ENCODE measurements at places on chromosomes 16 and 17.

- no peak for DNase-seq
These were observed 67.9 kb downstream of the TNRC6C start for GRCh38 chr17:78026381-78026780.

GRCh38 chr17:45973099-45973780, 25.8 kb upstream of the STH start:
- DNase-seq, result no peak

- peak; percentile 22 for DNase-seq
These were observed 65.0 kb downstream of the TBC1D16 start for GRCh38 chr17:79970576-79971068.

GRCh38 chr16:49271363-49271762, 10.3 kb downstream of the CBLN1 start:
- no peak for DNase-seq

DNA sequence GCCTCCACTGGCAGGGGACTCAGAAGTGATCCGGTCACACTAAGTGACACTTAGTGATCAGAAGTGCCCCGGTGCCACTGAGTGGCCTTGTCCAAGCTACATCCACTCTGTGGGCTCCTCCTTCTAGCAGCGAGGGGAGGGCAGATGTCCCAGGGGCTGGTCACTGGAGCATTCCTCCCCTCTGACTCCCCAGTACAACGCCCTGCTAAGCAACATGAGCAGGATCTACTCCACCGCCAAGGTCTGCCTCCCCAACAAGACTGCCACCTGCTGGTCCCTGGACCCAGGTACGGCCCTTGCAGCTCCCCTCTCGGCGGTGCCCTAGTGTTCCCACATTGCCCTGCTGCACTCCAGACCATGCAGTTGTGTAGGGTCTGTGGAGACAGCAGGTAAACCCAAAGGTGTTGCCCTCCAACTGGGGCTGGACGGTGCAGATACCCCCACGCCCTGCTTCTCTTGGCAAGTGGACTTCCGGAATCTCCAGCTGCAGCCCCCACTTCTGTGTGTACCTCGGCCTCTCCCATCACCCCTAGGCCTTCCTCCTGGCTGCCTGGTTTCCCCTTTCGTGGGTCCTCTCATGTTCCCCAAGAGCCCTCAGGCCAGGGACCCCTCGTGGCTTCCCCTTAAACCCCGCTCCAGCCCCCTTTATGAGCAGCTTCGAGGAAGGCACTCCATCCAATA, 2.1 kb downstream of the ACE start:
- peak; percentile 59 for DNase-seq

DNA sequence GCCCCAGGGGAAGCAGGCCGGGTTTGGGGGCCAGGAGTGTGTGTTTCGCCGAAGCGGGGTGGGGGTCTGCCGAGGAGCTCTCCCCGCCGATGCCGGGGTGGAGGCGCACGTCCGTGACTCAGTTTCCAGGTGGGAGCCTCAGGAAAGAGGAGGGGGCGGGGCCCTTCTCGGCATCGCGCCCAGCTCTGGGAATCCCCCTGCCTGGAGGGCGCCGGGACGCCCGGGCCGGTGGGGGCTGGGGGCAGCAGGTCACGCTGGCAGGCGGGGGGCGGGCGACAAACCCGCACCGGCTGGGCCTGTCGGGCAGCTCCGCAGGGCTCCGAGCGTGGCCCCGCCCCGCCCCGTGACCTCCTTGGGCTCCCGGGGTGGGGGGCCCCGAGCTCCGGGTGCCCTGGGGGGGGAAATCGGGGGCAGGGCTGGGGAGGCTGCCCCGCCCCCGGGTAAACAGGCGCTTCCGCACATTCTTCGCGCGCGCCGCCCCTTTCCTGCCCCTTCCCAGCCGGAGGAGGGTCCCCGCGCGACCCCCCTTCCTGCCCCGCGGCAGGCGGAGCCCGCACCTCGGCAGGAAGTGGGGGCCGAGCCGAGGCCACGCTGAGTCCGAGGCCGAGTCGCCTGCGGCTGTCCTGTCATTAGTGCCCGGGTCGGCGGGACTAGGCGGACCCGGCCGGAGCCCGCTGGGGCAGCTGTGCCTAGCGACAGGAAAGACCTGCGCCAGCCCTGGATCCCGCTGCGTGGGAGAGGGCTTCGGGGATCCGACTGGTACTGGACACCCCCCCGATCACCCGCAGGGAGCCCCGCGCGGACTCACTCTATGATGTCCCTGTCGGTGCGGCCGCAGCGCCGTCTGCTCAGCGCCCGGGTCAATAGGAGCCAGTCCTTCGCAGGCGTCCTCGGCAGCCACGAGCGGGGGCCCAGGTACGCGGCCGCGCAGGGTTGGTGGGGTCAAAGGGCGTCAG, 9.3 kb downstream of the RIPOR1 start:
- no peak for DNase-seq

DNA sequence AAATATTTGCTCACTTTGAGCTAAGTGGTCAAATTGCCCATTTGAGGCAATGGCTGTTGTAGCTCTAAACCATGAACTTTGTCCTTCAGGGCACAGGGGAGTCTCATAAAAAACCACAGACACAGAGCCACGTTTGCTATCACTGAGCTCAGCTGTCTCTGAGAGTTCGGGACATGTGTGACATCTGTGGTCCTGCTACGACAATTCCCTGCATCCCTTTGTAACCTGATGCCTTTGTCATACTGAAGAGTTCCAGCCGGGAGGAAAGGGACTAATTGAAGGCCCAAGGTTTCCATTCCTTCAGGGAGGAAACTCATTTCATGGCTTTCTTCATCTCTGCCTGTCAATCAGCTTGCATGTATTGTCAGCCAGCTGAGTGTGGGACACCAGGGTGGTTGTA, 599.4 kb upstream of the CDH5 start:
- no peak for DNase-seq

GRCh38 chr16:24253192-24253591, 2.9 kb upstream of the CACNG3 start:
- peak; percentile 39 for DNase-seq

- no peak for DNase-seq
These were observed 225.9 kb upstream of the EEF2KMT start for GRCh38 chr16:5323284-5324141.

- no peak for DNase-seq
These were observed 1.4 kb downstream of the ERCC4 start for GRCh38 chr16:13921328-13921727.

DNA sequence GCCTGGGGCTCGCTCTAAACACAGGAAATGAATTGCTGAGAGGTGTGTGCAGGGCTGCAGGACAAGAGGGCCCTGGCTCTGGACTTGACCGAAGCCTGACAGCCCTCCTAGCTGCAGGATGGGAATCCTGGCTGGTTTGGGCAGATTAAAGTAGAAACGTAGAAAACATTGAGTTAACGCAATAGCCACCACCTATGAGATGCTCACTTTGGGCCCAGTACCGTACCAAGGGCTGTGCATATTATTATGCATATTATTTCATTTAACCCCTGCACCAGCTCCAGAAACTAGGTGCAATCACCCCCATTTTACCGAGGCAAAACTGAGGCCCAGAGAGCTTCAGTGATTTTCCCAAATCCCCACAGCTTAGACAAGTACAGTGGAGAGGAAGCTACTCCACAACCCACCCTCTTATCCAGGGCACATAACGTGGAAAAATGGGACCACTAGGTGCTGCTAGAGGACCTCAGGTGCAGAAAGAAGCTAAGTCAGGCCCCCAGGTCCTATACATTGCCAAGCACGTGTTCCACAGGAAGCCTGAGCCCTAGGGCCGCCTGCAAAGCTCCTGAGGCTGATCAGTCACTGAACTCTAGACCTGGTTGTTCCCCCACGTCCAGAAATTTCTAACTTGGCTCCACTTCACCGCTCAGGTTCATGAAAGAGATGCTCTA, 79.2 kb downstream of the MYH11 start:
- DNase-seq, result no peak

DNA sequence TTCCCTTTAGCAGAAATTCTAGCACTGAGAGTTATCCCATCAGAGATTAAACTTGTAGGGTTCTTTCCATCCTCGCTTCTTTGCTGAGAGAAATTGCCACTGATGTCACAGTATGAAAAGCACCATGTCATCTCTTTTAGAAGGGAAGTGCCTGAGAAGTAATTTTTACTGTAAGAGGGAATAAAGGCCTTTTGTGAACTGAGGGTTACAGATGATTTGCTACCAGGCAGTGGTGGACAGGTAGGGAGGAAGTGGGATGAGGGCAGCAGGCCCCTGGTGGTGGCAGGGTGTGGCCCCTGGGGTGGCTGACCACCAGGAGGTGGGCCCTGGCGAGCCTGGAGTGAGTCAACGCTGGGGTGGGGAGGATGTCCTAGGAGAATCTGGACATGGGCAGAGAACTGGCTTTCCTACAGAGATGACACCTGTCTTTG, 6.4 kb upstream of the MILR1 start:
- no peak for DNase-seq

DNA sequence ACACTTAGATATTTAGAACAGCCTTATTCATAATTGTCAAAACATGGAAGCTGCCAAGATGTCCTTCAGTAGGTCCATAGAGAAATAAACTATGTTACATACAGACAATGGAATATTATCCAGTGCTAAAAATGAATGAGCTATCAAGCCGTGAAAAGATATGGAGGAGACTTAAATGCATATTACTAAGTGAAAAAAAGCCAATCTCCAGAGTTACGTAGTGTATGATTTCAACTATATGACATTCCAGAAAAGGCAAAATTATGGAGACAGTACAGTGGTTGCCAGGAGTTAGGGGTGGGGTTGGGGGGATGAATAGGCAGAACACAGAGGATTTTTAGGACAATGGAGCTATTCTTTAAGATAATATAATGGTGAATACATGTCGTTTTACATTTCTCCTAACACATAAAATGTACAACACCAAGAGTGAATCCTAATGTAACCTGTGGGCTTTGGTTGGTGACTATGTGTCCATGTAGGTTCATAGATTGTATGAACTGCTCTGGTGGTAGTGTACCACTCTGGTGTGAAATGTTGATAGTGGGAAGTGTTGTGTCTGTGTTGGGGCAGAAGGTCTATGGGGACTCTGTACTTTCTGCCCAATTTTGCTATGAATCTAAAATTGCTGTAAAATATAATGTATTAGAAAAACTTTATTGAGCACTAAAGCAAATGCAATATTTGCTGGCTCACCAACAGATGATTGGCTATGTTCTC, 122.6 kb downstream of the USP22 start:
- no peak for DNase-seq

DNA sequence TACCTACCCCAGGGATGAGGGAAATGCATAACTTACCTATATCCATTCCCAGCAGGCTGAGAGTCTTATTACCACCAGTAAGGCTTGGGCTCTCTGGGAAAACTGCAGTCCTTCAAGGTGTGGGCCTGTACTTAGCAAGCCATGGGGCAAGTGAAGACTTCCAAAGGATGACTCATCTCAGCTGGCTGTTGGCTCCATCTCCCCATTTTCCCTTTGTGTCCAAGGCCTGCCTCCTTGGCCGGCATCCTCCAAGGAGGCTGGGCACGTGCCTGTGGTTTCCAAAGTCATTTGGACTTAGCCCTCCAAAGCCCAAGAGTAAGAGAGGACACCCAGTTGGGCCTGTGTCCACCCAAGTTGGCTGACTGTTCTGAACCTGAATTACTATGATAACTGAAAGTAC, 89.8 kb downstream of the TMEM100 start:
- DNase-seq, result no peak

- DNase-seq, result no peak
These were observed 6.2 kb downstream of the MBTPS1 start for GRCh38 chr16:84110527-84110926.

GRCh38 chr17:57004944-57005579, 27.1 kb downstream of the SCPEP1 start:
- DNase-seq, result no peak

DNA sequence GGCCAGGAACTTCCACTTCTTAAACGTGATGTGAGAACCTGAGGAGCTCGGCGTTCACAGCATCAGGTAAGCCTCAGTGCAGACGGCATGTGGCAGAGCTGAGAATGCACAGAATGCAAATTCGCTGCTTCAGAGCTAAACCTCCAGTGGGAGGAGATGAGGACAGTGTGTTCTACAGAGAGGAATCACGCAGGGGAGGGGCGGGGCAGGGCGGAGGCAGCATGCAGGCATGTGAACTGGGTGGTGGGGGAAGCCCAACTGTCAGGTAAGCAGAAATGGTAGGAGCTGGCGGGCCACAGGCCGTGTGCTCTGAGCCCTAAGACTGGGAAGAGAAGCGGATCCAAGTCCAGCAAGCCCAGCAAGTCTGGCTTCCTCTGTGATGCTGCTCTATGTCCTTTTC, 94.7 kb downstream of the ZNF778 start:
- DNase-seq, result no peak

DNA sequence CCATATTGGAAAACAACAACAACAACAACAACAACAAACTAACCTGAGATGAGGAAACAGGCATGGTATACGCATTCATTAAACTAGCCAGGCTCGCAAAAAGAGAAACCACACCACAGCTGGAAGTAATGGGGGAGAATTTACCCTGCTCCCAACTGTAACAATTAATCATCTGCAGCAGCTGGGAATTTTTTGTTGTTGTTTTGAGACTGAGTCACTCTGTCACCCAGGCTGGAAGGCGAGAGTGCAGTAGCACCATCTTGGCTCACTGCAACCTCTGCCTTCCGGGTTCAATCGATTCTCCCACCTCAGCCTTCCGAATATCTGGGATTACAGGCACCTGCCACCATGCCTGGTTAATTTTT, 16.3 kb downstream of the PRPSAP1 start:
- DNase-seq, result no peak

- DNase-seq, result no peak
These were observed 20.1 kb downstream of the CPNE2 start for GRCh38 chr16:57112403-57113041.

- no peak for DNase-seq
These were observed 23.9 kb downstream of the NFAT5 start for GRCh38 chr16:69589434-69590269.

DNA sequence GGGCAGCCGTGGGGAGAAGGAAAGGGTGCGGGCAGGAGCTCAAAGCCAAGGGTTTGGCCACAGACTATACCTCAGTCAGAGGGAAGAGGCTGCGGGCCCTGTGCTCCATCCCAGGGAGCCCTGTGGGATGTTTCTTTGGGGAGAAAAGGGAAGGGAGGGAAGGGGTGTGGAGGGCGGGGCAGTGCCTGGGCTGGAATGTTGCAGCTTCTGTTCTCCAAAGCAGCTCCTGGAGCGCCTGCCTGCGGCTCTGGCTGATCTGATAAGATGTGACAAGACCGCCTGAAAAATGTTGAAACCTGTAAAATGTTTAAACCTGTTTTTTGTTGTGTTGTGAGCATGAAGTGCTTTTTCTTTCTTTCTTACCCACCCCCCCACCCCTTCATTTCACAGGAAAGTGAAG, 32.8 kb downstream of the WNT3 start:
- DNase-seq, result no peak

DNA sequence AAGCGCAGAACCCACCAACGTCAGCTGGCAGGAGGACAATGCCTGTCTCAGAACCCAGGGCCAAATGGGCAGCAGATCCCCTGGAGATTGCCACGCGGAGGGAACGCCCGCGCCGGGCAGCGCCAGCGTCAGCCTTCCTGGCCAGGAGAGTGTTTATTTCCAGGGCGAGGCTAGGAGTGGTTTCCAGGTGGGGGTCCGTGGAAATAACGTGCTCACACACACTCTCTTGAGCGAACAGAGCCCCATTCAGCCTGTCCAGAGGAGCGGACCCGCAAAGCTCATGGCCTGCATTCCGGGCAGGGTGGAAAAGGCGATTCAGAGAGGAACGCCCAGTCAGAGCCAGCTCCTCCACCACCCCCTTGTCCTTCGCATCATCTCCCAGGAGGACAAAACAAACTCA, 40.3 kb downstream of the SDK2 start:
- DNase-seq, result no peak

All from hematopoietic multipotent progenitor cell treated with erythropoietin and hydrocortisone succinate and interleukin-3 and kit ligand, for 17 days (in vitro differentiated cells).